Osteocyte (in vitro differentiated cells): ENCODE measurements at places on chromosomes 2 and 18. TPM values are rescaled to one million over a fixed set of nuclear protein-coding genes. Genes with fewer than 3 reads are reported as not detected.
A peak's percentile ranks its signal among the peaks of the same experiment; 100 is the strongest.

GRCh38 chr2:79511320-79511951, 1.4 kb upstream of the CTNNA2 start:
- no peak for DNase-seq
- H3K27me3 ChIP-seq: peaks cover 2% of the 10 kb centered on the region
- H3K36me3 ChIP-seq: no peaks in the 10 kb centered on the region
- no peak overlapping the region for H3K27ac ChIP-seq

Gene ACSL3
- total RNA-seq: 129 and 131 TPM in 2 replicates

Gene ANKRD30BL
- not detected in 2 replicates for total RNA-seq

GRCh38 chr18:70037431-70038061, 89.9 kb upstream of the CD226 start:
- H3K4me3 ChIP-seq: no peak overlapping the region
- DNase-seq: no peak
- H3K27me3 ChIP-seq: no peaks in the 10 kb centered on the region
- H3K4me1 ChIP-seq: peaks cover 29% of the 10 kb centered on the region

DNA sequence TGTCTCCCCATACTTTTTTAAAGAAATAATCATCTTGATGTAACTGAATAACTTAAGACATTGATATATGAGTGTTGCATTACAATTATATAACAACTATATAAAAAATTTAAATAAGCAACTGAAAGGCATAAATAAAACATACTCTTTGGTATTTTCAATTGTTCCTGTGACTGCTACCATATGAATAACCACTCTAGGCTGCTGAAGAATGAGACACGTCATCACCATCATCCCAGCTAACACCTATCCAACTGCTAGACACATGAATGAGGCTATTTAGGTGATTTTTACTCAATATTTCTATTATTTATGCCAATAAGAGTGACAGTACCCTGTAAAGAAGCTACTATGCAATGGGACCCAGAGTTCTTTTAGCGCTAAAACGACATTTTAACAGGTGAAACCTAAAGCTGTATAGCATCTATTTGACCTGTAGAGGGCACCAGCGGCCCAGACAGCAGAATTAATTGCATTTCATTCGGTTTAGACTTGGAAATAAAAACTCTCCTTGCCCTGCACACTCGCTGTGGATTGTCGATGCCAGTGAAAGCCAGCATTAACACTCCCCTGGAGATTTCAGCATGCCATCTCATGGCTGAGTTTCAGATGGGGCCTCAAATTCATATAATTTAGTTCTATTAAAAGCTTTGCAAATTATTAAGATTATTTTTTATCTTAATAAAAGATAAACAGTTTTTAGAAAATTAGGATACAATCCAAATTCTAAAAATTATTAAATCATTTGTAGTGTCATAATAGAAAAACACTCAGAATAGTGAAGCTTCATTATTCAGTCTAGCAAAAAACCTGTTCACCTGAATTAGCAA, 89.4 kb upstream of the MAP2 start:
- no peak overlapping the region for H3K27ac ChIP-seq
- no peak for DNase-seq
- no peaks in the 10 kb centered on the region for H3K4me1 ChIP-seq
- H3K27me3 ChIP-seq: peaks cover 22% of the 10 kb centered on the region
- no peaks in the 10 kb centered on the region for H3K36me3 ChIP-seq
- H3K4me3 ChIP-seq: no peak overlapping the region

GRCh38 chr2:38498045-38498481, 104.7 kb downstream of the HNRNPLL start:
- no peak overlapping the region for H3K27ac ChIP-seq
- peaks cover 3% of the 10 kb centered on the region for H3K27me3 ChIP-seq
- DNase-seq: no peak
- no peaks in the 10 kb centered on the region for H3K36me3 ChIP-seq
- H3K4me3 ChIP-seq: no peak overlapping the region
- H3K4me1 ChIP-seq: peaks cover 18% of the 10 kb centered on the region

- no peaks in the 10 kb centered on the region for H3K36me3 ChIP-seq
- H3K27me3 ChIP-seq: peaks cover 53% of the 10 kb centered on the region
- no peaks in the 10 kb centered on the region for H3K4me1 ChIP-seq
- H3K27ac ChIP-seq: no peak overlapping the region
- no peak overlapping the region for H3K4me3 ChIP-seq
Observed at GRCh38 chr18:7255054-7255453, 24.2 kb downstream of the LRRC30 start.

Gene SNTG2
- total RNA-seq: not detected in 2 replicates

Gene RAX
- total RNA-seq: not detected in 2 replicates

- peak overlapping the region; percentile 1 for H3K27ac ChIP-seq
- H3K4me3 ChIP-seq: no peak overlapping the region
- peaks cover 54% of the 10 kb centered on the region for H3K4me1 ChIP-seq
- no peaks in the 10 kb centered on the region for H3K36me3 ChIP-seq
Observed at GRCh38 chr2:217049956-217050355, 190.1 kb upstream of the TNP1 start.

DNA sequence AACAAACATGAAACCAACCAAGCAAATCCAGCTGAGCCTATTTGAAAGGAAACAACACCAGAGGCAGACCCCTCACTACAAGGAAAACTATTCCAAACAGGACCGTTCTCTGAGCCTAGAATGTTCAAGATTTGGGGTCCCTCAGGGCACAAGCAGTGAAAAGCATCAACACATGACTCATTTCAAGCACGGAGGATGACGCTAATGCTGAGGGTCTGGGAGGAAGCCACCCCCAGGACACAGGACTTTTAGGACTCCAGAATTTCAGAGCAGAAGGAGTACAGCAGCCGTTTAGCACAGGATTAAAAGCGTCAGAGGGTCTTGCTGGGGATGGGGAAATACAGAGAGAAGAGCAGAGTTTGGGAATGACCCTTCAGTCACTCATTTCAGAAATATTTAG, 168.9 kb downstream of the DLGAP1 start:
- no peaks in the 10 kb centered on the region for H3K36me3 ChIP-seq
- no peaks in the 10 kb centered on the region for H3K27me3 ChIP-seq
- no peak overlapping the region for H3K27ac ChIP-seq
- no peaks in the 10 kb centered on the region for H3K4me1 ChIP-seq
- DNase-seq: no peak

DNA sequence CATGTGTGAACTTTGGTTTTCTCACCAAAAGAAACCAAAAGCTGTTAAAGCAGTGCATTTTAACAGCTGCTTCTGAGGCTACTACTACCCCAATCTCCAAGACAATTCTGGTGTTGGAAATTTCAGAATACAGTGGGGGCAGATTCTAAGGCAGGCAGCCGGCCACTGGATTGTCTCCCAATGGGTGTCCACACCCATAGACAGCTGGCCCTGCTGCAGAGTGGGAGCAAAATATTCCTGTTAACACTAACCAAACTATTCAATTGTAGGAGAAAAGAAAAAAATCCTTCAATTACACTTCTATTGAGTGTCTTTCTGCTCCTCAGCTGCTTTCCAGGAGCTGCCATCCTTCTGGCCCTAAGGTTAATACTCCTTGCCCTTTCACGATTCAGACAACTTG, 223.7 kb downstream of the ALK start:
- H3K4me1 ChIP-seq: no peaks in the 10 kb centered on the region
- no peak overlapping the region for H3K4me3 ChIP-seq
- H3K36me3 ChIP-seq: no peaks in the 10 kb centered on the region
- no peak overlapping the region for H3K27ac ChIP-seq
- DNase-seq: peak; percentile 10
- H3K27me3 ChIP-seq: no peaks in the 10 kb centered on the region

GRCh38 chr2:207315131-207315530, 149.4 kb upstream of the KLF7 start:
- no peaks in the 10 kb centered on the region for H3K27me3 ChIP-seq
- H3K4me1 ChIP-seq: peaks cover 34% of the 10 kb centered on the region
- no peaks in the 10 kb centered on the region for H3K36me3 ChIP-seq
- no peak for DNase-seq
- no peak overlapping the region for H3K4me3 ChIP-seq

Gene SH2D6
- total RNA-seq: 0.51 and 1.6 TPM in 2 replicates

GRCh38 chr2:119241205-119241532, 17.5 kb downstream of the STEAP3 start:
- no peaks in the 10 kb centered on the region for H3K27me3 ChIP-seq
- DNase-seq: no peak
- H3K27ac ChIP-seq: peak overlapping the region; percentile 88
- peaks cover 2% of the 10 kb centered on the region for H3K36me3 ChIP-seq

Gene RBM44
- total RNA-seq: 0.46 and 0.63 TPM in 2 replicates

Gene CDH20
- not detected in 2 replicates for total RNA-seq

GRCh38 chr2:159564081-159564480, 52.3 kb downstream of the BAZ2B start:
- no peak overlapping the region for H3K27ac ChIP-seq
- H3K4me1 ChIP-seq: peaks cover 16% of the 10 kb centered on the region
- no peaks in the 10 kb centered on the region for H3K27me3 ChIP-seq
- DNase-seq: no peak
- peaks cover 19% of the 10 kb centered on the region for H3K36me3 ChIP-seq
- H3K4me3 ChIP-seq: no peak overlapping the region

GRCh38 chr2:133061874-133062593, 392.0 kb upstream of the LYPD1 start:
- no peaks in the 10 kb centered on the region for H3K4me1 ChIP-seq
- no peak overlapping the region for H3K27ac ChIP-seq
- H3K27me3 ChIP-seq: no peaks in the 10 kb centered on the region
- no peak for DNase-seq
- no peaks in the 10 kb centered on the region for H3K36me3 ChIP-seq

- peak overlapping the region; percentile 97 for H3K27ac ChIP-seq
- H3K27me3 ChIP-seq: no peaks in the 10 kb centered on the region
- H3K4me1 ChIP-seq: peaks cover 62% of the 10 kb centered on the region
- no peaks in the 10 kb centered on the region for H3K36me3 ChIP-seq
Observed at GRCh38 chr2:156435396-156435717, 822 bp upstream of the GPD2 start.

GRCh38 chr2:26897807-26898479, 50.0 kb downstream of the DPYSL5 start:
- H3K4me1 ChIP-seq: peaks cover 7% of the 10 kb centered on the region
- H3K27me3 ChIP-seq: peaks cover 47% of the 10 kb centered on the region
- H3K4me3 ChIP-seq: no peak overlapping the region
- no peaks in the 10 kb centered on the region for H3K36me3 ChIP-seq

Gene CCDC148
- total RNA-seq: 2.2 and 2.8 TPM in 2 replicates

DNA sequence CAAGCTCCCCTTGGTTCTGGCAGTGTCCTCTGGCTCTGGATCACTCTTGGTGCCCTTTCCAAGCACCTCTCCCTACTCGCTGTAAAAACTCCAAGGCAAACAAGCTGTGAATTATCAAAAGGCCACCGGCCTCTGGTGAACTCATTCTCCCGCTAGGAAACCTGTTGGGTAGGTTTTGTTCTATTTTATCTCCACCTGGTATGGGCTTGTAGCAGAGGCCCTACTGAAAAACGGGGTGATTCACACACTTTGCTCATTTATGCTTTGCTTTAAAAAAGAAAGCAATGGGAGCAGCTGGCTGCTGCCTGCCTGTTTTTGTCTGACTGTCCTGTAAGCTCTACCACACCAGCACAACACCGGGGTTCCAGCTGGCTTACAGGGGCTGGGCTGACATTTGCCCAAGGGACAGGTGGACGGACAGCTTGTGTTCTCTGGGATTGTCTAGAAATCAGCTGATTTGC, 56.8 kb downstream of the SH3BP4 start:
- DNase-seq: no peak
- H3K27me3 ChIP-seq: no peaks in the 10 kb centered on the region
- H3K27ac ChIP-seq: no peak overlapping the region
- H3K36me3 ChIP-seq: peaks cover 4% of the 10 kb centered on the region

GRCh38 chr18:76453932-76454331, 41.1 kb downstream of the ZNF516 start:
- DNase-seq: no peak
- H3K27ac ChIP-seq: no peak overlapping the region
- H3K27me3 ChIP-seq: no peaks in the 10 kb centered on the region
- H3K4me3 ChIP-seq: no peak overlapping the region

DNA sequence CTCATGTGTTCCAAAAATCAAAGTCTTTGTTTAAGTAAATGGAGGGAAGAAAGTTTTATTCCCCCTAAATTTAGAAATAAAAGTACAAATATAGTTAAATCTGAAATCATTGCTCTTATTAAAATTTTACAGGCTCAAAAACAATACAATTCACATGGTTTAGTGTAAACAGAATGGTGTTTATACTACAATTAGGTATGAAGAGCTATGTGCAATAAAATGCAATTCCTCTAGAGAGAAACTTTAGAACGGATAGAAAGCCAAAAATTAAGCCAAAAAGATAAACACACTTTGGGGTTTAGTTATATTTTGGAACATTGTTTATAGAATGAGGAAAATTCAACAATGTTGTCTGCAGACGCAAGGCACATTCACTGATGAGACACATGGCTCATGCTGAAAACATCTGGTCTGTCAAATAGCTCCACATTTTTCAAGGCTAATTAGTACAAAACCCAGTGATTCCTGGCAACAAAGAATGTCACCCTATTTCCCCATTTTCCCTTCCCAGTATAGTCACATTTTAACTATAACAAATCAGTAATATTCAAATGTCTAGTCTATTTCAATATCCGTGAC, 103.3 kb downstream of the EXOC6B start:
- H3K36me3 ChIP-seq: peaks cover 12% of the 10 kb centered on the region
- no peak overlapping the region for H3K4me3 ChIP-seq
- no peak overlapping the region for H3K27ac ChIP-seq
- no peak for DNase-seq
- H3K27me3 ChIP-seq: no peaks in the 10 kb centered on the region

DNA sequence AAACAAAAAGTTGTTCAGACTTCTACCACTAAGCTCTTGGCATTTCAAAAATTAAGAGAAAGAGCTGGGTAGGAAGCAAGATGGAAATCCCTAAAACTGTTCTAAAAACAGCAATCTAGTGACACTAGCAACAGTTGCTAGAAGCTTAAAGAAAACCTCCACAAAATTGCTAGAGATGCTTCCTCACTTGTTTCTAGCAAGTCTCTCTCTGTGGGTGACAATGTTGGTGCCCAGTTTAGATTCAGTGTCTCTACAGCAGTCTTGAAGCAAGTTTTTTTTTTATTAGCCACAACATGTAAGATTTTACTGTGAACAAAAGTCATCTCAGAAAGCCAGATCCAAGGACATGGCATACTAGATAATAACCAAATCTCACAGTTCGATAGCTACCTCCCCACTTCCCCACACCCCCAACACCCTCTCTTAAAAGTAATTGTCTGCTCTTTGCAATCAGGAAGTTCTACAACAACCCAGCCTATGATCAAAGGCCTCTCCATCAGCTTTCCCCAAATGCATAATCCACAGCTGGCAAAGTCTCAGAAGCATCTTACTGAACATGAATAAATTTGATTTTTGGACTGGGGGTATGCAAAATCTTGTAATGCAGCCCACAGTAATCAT, 70.0 kb downstream of the ANKRD44 start:
- H3K4me1 ChIP-seq: peaks cover 2% of the 10 kb centered on the region
- H3K27me3 ChIP-seq: no peaks in the 10 kb centered on the region
- H3K4me3 ChIP-seq: no peak overlapping the region

Gene CCDC102B
- 18.5 and 18.9 TPM in 2 replicates for total RNA-seq

Gene C1D
- 19.3 and 21.1 TPM in 2 replicates for total RNA-seq

DNA sequence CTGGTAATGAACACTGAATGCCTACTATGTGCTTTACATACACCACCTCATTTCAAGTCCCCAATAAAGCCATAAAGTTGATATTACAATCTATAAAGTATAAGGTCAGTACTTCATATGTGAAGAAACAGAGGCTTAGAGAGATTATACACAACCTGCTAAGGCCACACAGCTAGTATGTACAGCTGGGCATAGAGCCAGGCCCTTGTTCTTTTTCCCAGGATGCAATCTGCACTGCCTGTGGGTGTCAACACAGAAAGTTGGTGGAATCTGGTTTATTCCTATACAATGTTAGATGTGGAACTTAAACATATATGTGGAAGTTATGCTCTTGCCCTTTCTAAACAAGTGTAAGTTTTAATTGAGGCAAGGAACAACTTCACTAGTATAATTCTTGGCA, 32.8 kb downstream of the INSIG2 start:
- H3K4me1 ChIP-seq: no peaks in the 10 kb centered on the region
- H3K27ac ChIP-seq: no peak overlapping the region
